NCI-H2171 (cell line): ENCODE measurements at places on chromosomes 2 and 18.

GRCh38 chr18:23146861-23147469, 11.7 kb downstream of the CABLES1 start:
- DNase-seq: no peak

GRCh38 chr2:57602733-57603132, 443.9 kb upstream of the VRK2 start:
- DNase-seq: no peak

GRCh38 chr2:26352892-26353291, 6.3 kb upstream of the ADGRF3 start:
- DNase-seq: no peak

DNA sequence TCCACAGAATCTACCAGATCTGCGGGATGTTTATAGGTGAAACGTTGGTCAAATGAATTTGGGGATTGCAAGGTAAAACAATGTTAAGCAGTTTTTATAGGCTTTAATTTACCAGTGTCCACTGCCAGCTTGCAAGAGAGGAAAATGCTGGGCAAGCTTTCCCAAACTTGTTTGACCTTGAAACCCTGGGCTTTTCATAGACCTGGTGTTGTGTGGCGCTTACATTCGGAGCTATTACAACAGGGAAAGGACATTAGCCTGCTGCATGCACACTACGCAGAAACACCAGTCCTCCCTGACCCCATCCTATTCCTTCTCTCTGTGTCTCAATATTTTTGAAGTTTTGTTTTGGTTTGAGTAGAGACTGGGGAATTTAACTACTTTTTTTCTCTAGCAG, 59.6 kb upstream of the AGPS start:
- no peak for DNase-seq

GRCh38 chr2:100924520-100925451, 77.3 kb upstream of the RPL31 start:
- DNase-seq: no peak

DNA sequence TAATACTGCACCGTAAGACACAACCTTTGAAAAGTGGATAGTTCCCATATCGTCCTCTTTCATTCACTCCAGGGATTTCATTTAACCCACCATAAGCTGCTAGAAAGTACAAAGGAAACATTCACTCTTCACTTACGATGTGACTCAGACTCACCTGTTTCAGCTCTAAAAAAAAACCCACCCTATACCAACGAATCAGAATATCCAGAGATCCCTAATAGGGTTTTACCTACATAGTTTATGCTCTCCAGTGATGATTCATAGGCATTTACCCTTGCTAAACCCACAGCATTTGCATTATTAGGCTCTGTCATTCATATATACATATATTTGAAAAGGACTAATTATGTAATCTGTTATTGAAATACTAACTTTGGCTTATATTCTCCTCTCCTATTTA, 60.2 kb downstream of the PRPF40A start:
- DNase-seq: no peak

DNA sequence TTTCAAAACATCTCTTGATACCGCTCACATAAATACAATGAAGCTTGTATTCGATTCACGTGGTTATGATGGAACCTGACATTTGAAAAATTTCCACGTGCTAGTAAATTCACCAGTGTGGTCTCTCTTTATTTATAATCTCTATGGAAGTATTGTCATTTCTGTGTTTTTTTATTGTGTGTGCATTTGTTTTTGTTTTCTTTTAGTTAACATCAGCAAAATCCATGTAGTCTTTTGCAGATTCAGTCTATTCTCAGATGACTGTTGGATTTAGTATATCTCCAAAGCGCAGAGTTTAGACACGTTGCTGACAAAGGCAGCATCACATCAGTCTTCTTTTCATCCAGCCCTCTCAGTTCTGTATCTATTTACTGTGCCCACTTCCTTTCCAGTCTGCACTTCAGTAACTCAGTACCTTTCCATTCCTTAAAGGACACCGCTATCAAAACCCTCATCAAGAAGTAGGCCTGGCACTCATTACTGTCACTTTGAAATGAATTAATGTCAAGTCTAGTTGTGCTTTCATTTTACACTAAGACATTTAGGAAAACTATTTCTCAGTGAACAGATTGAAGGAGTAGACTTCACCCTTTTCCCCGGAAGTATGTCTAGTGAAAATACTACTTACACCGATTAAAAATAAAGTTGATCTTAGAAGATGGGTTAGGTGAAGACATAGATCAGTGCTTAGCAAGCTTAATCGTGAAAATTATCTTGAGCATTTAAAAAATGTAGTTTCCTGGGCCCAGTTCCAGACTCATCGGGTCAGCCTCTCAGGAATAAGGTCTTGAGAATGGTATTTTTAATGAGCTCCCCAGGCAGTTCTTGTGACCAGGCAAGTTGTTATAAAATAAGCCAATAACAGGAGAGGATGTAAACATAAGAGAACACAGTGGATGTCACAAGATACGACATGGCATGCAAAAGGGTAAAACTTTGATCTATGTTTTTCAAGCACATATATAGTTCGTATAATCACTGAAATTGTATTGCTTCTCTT, 506.8 kb upstream of the ZEB2 start:
- no peak for DNase-seq
